ENCODE measurements at places on chromosomes 5 and 9.

DNA sequence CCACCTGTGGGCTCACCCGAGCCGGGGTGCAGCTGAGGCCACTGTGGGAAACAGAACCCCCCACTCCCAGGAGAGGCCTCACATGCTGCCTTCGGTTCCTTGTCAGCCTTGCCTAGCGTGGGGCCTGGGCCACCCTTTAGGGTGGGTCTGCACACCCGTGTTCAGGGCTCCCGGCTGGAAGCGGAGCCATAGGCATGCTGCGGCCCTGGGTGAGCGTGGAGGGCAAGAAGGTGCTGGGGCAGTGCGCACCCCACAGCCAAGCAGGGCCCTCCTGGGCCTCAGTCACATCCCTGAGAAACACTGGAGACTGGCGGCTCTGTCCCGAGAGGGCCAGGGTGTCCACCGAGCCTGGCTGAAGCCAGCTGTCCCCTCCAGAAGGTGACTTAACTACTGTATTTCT lies 41.9 kb downstream of the GOLM1 start:
- DNase-seq, result no peak

GRCh38 chr9:112866662-112867274 lies 23.9 kb downstream of the SLC46A2 start:
- no peak for DNase-seq

DNA sequence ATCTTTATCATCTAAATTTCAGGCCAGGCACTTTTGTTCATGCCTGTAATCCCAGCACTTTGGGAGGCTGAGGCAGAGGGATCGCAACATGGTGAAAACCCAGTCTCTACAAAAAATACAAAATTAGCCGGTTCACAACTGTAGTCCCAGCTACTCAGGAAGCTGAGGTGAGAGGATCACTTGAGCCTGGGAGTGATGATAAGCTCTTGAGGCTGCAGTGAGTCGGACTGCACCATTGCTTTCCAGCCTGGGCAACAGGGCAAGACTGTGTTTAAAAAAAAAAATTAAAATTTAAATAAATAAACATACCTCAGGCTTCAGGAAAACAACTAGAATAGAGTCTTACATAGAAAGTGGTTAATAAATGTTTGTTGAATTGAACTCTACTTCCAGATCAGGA lies 147.4 kb downstream of the AGTPBP1 start:
- DNase-seq, result no peak

DNA sequence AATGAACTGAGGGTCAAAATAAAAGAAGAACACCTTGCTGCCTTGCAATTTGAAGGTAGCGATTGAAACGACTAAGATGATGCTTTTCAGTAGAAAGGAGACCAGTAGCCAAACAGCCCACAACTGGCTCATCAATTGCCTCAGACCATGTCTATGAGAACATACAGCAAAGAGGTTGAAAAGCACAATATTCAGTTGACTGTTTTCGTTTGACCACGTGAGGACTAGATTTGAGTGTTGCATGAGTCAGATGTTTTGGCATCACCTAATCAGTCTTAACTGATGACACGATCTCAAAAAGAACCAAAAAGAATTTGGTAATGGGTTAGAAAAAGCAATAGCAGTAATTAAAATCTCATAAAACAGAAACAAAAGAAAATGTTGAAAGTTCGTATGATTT lies 82.7 kb upstream of the IL7R start:
- DNase-seq, result peak; percentile 3

- no peak for DNase-seq
Observed at GRCh38 chr9:114454652-114455051, 50.6 kb downstream of the WHRN start.

GRCh38 chr9:87285183-87285850 lies 212.3 kb upstream of the DAPK1 start:
- no peak for DNase-seq

DNA sequence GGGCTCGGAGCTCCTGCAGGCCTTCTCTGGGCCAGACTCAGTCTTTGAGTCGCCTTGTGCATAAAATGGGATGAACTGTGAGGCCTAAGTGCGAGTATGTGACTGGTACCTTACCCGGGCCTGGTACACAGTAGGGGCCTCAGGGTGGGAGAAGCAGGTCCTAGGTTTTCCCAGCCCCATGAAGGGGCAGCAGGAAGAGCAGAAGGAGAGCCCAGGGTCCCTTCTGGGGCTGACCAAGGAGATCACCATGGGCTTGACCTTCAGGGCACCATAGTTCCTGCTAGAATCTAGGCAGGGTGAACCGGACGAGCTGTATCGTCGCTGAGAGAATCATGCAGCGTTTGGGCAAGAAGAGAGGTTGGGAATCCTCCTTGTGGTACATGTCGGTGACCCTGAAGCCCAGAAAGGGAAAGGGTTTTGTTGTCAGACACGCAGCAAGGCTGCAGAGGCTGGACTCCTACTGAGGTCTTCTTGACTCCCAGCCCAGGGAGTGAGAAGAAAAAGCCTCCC lies 373 bp upstream of the PHYKPL start:
- DNase-seq, result no peak

DNA sequence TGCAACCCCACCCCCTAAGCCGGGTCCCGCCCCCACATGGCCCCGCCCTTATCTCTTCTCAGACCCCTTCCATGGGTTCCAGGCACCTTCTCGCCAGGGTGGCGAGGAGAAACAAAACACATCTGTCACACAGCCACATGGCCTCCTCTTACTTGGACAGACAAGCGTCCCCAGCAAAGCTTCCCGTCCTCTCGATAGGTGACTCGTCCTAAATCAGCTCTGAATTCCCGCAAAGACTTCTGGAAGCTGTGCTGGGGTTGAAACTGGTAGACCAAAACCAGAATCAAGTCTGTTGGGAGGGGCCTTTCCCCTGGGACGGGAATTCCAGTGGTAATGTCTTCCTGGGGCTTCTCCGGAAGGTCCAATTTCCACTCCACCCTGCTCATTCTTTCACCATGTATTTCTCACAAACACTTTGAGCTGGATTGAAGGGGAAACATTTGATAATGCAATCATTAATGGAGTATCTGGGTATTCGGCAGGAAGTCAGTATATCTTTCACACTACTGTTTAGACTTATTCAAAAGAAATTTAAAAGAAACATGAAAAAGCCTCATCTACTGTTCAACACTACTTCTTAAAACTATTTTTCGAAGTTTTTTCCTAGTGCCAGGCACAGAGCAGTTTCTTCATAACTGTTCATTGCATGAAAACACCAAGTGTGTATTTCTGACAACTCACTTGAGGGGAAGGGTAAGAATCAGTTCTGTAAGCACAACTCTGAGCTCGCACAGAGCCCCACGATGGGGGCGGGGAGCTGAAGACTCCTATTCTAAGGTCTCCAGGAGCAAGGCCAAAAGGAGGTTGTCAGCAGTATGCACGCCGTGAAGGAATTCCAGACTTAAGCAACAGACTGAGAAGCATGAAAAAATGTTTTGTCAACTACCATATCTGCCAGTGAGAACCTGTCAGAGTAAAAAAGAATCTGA lies 644 bp upstream of the CTNNAL1 start:
- DNase-seq, result no peak

GRCh38 chr5:164191240-164191639 lies 685.8 kb downstream of the MAT2B start:
- DNase-seq, result no peak

DNA sequence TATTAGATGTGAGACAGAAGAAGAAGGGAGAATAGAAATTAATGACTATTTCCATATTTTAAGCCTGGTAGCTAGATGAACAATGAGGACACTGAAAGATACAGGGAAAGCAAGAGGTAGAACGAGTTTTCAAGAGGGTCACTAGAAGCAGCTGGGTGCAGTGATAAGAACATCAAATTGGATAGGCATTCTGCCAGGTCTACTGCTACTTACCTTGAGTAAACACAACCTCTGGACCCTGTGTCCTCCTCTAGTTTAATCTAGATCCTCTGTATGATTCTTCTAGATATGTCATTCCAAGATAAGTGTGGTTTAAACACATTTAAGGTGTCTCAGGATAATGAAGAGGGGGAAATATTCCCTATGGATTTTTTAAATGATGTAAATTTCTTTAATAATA lies 31.2 kb downstream of the OTP start:
- no peak for DNase-seq

- no peak for DNase-seq
Observed at GRCh38 chr5:116536316-116537083, 38.1 kb downstream of the SEMA6A start.

DNA sequence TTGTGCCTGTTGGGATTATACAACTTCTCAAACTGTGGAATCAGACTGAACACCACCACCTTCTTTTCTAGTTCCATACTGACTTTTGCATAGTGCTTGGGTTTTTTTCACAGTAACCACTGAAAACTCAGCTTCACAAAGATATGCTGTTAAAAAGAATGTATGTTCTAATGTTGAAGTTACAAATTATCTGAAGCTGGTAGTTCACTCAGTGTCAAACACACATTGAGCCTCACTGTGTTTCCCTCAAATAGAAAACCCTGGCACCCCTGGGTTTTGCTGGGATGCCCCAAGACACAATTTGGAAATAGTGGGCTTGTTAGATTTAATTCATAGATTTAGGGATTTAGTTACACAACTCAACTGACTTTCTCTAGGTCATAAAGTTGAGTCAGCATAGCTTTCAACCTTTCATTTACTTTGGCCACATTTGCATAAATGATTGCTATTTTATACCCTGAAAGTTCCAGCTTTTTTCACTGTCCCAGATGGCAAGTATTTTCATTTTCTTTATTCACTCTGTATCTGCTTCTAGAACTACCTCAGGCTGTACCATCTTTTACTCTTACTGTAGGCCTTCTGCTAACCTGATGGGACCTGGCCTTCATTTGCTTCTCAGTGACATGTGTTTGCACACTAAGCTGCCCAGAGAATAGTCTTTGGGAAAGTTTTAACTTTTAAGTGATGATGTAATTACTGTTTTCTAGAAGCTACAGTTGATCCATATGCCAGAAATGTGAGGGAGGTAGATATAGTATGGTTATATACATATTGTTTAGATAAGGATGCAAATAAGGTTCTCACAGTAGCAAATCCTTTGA lies 115.1 kb downstream of the CDC42SE2 start:
- DNase-seq, result no peak

- DNase-seq, result no peak
Observed at GRCh38 chr9:35575478-35575877, 29.6 kb upstream of the TESK1 start.

DNA sequence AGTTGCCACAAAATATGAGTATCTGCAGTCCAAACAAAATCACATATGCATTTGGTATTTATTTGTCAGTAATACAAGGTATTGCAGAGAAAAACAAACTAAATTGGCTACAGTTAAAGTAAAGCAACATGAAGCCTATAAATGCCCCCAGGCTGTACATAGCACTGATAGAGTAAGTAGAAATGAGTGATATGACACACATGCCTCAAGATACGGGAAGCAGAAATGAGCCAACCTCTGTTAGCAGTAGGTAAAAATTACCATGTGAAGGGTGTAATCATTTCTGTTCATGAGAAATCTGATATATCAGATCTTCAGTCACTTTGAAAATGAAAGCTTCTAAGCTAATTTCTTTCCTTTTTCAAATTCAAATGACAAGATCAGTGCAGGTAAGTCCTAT lies 131.1 kb downstream of the CHSY3 start:
- DNase-seq, result no peak

DNA sequence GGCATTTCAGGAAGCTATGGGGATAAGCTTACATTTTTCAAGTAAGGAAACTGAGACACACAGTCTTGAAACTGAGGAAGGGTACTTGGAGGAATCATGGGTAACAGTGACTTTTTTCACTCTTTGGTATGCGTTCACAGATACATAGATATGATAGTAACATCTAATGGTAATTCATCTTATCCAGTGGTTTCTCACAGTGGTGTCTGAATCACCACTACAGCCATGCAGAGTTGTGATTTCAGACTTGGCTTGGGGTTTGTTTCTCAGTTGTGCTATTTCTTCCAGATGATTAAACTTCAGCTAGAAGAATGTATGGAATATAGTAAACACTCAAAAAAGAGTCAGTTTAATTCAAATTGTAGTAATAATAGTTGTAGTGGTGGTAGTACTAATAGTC lies 239.1 kb upstream of the NUDT12 start:
- no peak for DNase-seq

DNA sequence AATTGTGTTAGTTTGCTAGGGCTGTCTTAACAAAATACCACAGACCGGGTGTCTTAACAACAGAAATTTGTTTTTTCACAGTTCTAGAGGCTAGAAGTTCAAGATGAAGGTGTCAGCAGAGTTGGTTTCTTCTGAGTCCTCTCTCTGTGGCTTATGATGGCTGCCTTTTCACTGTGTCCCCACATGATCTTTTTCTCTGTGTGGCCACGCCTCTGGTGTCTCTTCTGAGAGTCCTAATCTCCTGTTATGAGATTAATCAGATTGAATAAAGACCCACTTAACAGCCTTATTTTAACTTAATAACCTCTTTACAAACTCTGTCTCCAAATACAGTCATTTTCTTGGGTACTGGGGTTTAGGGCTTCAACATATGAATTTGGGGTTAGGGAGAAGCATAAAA lies 561.1 kb downstream of the NR2F1-AS1 start:
- no peak for DNase-seq

DNA sequence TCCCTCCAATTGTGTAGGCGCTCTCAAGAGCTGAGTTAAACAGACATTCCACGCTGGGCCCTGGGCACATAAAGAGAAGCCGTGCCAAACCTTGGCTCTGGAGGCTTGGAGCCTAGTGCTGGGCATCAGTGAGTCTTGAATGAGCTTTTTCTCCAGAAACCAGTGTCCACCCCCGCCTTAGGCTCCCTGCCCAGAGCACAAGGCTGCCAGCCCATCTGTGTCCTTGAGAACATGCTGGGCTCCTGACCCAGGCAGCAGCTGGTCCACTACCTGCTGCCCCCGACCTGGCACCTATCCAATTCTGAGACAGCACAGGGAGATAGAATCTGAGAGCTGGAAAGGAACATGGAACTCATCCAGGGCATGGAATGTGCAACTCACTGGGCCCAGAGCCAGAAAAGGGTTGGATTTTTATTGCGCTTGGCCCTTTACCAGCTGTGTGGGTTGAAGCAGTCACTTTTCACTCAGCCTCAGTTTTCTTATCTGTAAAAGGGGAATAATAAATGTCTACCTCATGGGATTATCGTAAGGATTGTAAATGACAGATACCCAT lies 92.4 kb upstream of the CPLX2 start:
- peak; percentile 18 for DNase-seq

- no peak for DNase-seq
Observed at GRCh38 chr5:135997673-135998335, 31.0 kb upstream of the TGFBI start.

DNA sequence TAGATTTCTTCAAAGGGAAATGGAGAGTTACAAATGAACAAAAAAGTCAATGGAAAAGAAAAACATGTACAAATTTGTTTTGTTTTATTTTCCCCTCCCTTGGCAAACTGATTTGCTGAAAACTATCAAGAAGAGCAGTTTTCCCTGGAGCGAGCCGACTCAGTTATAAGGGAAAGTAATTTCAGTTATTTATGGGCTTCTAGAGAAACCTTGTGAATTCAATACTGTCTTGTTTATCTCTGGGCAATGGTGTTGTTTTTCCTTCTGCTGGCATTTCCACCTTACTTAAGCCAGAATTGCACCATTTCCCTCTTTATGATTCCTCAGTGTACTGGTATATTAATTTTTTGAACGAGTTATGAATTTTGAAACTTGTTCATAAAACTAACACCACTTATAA lies 1163.6 kb downstream of the CDH12 start:
- DNase-seq, result no peak

GRCh38 chr5:17907094-17907493 lies 272.8 kb downstream of the TAF11L14 start:
- DNase-seq, result no peak

All from RKO (cell line).